ENCODE measurements at places on chromosomes 2 and 18. TPM values are rescaled to one million over a fixed set of nuclear protein-coding genes. Genes with fewer than 3 reads are reported as not detected.

DNA sequence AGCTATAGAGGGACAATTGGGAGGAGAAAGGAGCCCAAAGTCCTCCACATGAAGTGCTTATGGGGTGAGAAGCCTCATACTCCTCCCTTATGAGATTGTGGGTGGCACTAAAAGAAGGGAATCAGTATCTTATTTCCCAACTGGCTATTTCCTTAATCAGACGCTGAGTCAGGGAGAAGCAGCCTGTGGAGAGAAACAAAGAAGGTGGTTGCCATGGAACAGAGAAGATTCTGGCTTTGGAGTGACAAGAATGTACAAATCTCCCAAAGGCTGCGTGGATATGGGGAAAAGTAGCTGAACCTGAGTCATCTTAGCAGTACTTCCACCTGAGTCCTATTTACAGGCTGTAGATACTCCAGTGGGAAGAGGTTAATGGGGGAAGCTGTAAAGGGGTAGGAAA, 115.8 kb upstream of the CWC22 start:
- DNase-seq, result no peak

DNA sequence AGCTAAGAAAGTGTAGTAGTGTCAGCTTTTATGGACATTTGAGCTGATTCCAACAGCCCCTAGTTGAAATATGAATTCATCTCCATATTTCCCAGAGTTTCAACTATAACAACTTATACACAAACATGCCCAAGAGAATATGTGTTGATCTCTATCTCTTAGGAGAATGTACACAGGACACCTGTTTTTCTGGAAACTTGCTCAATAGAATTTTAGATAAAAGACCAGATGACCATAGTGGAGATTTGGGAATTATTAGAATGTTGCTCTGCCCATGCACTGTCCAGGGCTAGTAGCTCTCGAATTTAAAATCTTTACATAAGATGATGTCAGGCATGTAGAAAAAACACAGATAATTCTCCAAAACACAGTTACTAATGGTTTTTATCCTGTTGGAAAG, 162.3 kb upstream of the VRK2 start:
- DNase-seq, result no peak

GRCh38 chr18:6737833-6738232, 8.3 kb downstream of the ARHGAP28 start:
- no peak for DNase-seq

GRCh38 chr2:41924024-41924423, 123.8 kb upstream of the PKDCC start:
- DNase-seq, result no peak

DNA sequence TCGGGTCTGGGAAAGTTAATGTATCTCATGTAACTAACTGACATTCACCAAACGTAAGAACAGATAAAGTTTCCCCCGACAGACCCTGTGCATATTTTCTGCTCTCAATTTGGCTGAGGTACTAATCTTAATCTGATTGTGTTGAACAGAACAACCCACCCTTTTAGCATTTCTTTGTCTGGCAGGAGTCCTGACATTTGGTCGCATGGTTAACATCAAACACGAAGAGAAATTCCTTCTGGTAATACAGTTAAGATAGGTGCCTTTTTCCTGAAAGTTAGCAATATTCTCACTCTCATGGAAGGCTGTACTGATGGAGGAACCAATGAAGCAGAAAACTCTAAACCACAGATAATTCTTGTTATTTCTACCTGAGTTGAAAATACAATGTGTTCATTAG, 520.8 kb downstream of the PARD3B start:
- no peak for DNase-seq

- no peak for DNase-seq
These were observed 16.2 kb downstream of the DLGAP1 start for GRCh38 chr18:4438938-4439337.

- DNase-seq, result no peak
These were observed 202.9 kb upstream of the TNP1 start for GRCh38 chr2:217062768-217063167.

DNA sequence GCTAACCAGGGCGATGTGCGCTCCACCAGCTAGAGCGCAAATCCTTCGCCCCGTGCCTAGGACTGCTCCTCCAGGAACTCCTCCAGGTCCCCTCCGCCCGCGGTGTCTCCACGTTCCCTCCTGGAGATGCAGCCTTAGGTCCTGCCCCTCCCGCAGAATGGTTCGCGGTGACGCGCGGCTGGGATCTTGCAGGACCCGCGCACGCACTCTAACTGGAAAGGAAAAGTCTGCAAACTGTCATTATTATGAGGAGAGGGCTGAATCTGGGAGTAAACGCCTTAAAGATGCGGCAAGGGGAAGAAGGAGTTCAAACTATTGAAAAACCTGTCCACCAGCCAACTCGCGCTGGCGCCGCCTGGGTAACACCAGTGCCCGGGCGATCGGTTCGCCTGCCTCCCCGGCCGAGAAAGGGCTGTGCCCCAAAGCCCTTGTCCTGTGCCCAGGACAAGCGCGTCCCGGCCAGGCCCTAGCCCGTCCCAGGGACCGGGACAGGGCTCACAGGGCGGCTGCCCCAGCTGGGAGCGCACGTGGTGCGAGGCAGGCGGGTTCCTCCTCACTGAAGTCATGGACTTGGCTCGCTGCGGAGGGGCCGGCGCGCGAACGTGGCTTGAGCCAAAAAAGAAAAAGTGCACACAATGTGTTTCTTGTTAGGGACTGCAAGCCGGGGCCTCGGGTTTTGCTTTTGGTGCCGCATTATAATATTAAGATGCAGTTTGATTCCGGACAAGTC, 5.5 kb upstream of the ID2 start:
- no peak for DNase-seq

DNA sequence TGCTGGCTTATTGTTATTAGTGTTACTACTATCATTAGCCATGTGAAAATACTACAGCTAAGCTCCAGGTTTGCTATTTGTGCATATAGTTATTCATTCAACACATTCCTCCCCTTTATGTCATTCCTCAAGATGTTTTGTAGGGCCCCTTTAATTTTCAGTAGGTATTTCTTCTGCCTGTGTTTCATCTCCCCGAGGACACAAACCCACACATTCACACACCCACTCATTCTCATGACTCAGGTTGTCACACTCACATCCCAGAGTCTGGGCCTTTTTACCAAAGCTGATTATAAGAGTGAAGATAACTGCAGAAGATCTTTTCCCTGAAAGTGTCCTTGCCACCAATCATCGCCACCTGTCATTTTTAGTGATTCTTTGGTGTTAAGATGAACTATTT, 68.6 kb upstream of the SPOPL start:
- no peak for DNase-seq

DNA sequence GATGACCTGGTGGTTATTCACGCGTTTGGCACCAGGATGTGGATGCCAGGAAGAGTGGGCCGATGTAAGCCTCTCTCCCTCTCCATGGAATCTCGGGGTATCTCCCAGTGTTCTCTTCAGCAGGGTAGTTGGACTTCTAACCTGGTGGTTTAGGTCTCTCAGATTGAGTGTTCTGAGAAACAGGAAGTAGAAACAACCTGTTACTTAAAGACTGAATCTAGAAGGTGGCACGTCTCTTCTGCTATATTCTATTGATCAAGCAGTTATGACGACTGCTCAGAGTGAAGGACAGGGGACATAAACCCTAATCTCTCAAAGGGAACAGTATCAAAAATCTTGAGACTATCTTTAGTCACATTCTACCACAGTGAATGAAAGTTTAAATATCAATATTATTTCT, 918.7 kb upstream of the PIK3C3 start:
- no peak for DNase-seq

GRCh38 chr2:217972490-217972889, 30.3 kb downstream of the TNS1 start:
- DNase-seq, result no peak

DNA sequence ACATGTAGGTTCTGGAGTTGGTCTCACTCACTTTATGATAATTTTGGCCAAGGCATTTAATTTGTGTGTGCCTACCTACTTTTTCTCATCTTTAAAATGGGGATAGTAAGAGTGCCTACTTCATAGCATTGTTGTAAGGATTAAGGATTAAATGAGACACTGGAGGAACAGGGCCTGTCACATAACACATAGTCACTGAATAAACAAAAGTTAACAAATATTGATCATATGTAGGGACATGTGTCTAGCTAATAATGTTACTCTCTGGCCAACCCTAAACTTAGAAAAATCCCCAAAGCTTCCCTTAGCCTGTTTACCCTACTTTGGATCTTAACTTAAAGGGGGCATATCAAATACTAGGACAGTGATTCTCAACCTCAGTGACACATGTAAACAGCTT, 169.9 kb downstream of the MYO1B start:
- DNase-seq, result no peak

- no peak for DNase-seq
These were observed 21.0 kb downstream of the TCF7L1 start for GRCh38 chr2:85154048-85154753.

- no peak for DNase-seq
These were observed 695.7 kb downstream of the TDRD15 start for GRCh38 chr2:21819454-21819853.

- no peak for DNase-seq
These were observed 174.4 kb downstream of the RPIA start for GRCh38 chr2:88865801-88866371.

The DSG2 gene
- total RNA-seq, result not detected

The MBP gene
- total RNA-seq, result 67.8 TPM

The POTEC gene
- total RNA-seq, result not detected

The WIPF1 gene
- total RNA-seq, result 62.6 TPM

The FBXO36 gene
- total RNA-seq, result 0.11 TPM

The AGFG1 gene
- total RNA-seq, result 35.6 TPM

The PIGN gene
- 33.8 TPM for total RNA-seq

Data from Karpas-422 (cell line).